ENCODE measurements at places on chromosomes 4 and X.

- no peak for DNase-seq
Observed at GRCh38 chr4:81148576-81148975, 66.4 kb downstream of the PRKG2 start.

- no peak for DNase-seq
Observed at GRCh38 chr4:127843704-127844600, 36.7 kb upstream of the PLK4 start.

DNA sequence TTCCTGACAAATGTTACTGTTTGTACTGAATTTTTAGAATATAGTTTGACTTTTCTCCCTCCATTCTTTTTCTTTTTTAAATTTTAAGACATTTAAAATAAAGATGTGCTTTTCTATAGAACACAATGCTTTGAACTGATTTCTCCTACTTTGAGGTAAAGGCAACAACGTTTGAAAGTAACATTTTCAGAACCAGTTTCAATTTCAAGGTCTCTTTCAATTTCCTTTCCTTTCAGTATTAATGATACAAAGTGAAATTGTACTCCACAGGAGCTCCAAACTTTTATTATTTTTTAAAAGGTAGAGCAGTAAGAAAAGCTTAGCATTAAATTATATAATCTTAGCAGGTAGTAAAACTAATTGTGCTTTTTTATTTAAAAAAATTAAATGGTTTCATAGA is 54.9 kb downstream of the NDST4 start:
- no peak for DNase-seq

GRCh38 chr4:144901141-144901540 is 196.9 kb downstream of the ANAPC10 start:
- no peak for DNase-seq

- DNase-seq, result no peak
Observed at GRCh38 chr4:83855044-83855443, 319.1 kb downstream of the GPAT3 start.

DNA sequence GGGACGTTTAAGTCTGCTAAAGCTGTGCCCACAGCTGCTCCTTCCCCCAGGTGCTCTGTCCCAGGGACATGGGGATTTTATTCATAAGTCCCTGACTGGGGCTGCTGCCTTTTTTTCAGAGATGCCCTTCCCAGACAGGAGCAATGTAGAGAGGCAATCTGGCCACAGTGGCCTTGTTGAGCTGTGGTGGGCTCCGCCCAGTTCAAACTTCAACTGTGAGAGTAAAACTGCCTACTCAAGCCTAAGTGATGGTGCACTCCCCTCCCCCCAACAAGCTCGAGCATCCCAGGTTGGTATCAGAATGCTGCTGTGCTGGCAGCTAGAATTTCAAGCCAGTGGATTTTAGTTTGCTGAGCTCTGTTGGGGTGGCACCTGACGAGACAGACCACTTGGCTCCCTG is 1371.4 kb downstream of the ADGRL3 start:
- DNase-seq, result no peak

- no peak for DNase-seq
Observed at GRCh38 chr4:38026158-38026740, 66.1 kb downstream of the PTTG2 start.

- no peak for DNase-seq
Observed at GRCh38 chr4:26765515-26765914, 95.1 kb upstream of the STIM2 start.

DNA sequence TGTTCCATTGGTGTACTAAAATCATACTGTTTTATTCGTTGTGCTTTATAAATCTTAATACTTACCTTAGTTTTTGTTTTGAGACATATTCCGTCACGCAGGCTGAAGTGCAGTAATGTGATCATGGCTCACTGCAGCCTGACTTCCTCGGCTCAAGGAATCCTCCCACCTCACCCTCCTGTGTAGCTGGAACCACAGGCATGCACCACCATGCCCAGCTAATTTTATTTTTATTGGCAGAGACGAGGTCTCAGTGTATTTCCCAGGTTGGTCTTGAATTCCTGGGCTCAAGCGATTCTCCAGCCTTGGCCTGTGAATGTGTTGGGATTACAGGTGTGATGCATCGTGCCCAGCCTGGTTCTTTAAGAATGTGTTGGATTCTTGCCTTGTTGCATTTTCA is 24.4 kb upstream of the DCK start:
- DNase-seq, result no peak

DNA sequence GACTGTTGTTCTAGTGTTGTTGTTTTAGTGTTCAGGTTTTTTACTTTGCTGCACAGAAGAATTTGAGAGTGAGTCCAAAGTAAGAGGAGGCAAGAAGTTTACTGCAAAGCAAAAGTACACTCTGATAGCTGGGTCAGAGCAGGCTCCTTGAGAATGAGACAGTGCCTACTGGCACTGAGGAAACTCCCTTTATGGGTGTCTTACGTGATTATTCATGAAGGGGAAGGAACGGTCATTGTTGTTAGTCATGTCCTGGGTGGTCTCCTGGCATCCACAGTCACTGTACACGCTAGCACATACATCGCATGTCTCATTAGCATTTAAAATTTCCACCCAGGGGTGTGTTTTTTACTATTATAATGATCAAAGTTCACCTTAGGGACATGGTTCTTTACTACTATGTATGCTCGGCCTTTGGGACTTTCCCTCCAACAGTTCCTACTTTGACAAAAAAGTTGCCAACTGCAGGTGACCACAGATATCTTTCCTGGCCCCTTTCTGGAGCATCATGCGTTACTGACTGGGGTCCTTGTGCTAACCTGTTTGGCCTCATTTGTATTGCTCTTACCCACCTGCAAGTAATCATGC is 688.9 kb upstream of the AMOT start:
- no peak for DNase-seq

DNA sequence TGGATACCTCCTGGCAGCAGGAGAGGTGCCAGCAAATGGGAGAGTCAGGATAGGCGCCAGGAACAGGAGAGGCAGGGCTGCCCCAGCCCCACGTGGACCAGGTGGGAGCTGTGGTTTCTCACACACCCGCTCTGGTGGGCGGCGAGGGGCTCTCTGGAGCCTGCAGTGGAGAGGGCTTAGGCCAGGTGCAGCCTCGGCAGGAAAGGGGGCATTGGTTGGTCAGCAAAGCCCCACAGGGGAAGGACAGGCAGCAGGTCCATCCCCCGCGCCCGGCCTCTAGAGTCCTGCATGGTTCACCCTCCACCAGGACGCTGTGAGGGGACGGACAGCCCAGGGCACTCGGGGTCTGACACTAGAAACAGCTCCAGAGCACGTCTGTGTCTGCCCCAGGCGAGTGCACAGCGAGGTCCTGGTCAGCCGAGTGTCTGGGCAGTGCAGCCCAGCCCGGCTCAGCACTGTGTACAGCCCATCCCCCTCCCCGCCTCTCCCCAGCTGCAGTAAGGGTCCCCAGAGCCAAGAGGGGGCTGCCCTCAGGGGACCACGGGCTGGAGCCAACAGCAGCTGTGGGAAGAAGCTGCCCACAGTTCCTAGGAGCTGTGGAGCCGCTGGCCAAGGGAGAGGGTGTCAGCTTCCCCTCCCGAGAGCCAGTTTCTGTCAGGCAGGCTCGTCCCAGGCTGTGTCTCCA is 8.2 kb downstream of the ATP5ME start:
- no peak for DNase-seq

DNA sequence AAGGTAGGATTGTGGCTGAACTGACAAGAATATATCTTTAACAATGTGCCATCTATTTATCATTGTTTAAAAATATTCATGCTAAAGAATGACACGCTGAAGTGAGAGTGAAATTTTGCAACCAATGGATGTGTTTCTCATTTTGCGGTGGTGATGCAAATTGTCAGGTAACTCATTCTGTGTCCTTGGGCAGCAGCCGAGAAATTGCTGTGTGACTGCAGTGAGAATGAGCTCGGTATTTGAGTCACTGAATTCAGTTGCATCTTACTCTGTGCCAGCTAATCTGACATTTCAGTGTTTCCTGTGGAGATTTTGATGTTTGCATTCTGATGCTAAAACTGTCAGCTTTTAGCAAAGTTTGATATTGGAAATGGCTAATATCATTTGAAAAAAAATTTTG is 28.1 kb downstream of the MCUB start:
- no peak for DNase-seq

DNA sequence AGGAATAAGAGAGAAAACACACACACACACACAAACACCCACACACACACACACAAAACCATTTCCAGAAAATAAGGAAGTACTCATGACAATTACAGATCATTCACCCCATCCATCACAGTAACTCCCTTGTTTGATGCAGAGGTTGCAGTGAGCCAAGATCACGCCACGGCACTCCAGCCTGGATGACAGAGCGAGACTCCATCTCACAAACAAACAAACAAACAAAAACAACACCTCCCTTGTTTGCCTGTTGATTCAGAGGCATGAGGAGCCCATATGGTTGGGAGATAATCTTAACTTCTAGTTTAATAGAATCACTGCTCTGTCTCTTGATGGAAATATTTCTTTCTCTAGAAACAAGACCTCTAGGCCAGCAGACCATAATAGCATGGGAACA is 2043.5 kb upstream of the AGA start:
- no peak for DNase-seq

- DNase-seq, result no peak
Observed at GRCh38 chr4:69321153-69321729, 41.0 kb downstream of the UGT2B28 start.

GRCh38 chr4:118974758-118975157 is 86.1 kb downstream of the SYNPO2 start:
- no peak for DNase-seq

- peak; percentile 44 for DNase-seq
Observed at GRCh38 chrX:153245288-153245731, 66.2 kb downstream of the MAGEA1 start.

DNA sequence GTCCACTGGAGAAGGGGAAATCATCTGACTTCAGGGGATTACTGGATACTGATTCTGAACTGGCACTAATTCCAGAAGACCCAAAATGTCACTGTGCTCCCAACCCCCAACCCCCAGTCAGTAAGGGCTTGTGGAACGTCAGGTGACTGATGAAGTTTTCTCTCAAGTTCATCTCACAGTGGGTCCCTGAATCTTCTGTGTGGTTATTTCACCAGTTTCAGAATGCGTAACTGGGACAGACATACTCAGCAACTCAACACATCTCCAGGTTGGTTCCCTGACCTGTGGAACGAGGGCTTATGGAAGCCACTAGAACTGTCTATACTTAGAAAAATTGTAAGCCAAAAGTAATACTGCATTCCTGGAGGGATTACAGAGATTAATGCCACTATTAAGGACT is 45.3 kb downstream of the DDX60L start:
- DNase-seq, result no peak

- no peak for DNase-seq
Observed at GRCh38 chr4:189773909-189774308, 166.8 kb upstream of the FRG1 start.

DNA sequence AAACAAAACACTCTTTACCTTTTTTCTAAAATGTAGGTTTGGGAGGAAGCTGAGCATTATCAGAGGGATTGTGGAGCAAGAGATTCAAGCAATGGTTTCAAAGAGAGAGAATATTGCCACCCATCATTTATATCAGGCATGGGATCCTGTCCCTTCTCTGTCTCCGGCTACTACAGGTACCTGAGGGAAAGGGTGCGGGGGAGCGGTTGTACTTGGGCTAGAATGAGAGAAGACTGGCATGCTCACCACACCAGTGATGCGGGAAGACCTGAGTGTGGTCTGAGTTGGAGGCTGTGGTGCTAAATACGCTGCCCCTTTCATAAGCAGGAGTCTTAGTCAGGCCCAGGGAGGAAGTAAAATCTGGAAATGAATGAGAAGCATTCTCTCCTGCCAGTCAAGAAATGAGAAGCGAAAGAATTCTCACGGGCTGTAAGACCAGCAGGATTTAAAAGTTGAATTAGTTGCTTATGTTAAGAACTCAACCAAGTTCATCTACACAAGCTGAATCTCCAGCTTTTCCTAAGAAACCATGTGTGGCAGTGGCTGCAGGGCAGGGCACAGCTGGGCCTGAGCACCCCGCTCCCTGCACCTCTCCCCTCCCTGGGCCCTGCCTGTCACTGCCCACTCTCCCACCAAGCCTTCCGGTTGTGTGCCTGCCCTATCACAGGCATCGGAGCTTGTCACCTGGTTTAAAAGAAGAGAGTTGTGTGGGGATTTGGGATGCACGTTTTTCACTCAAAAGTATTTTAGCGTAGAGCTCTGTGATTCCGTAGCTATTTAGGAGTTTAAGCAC is 24.8 kb upstream of the MSANTD1 start:
- no peak for DNase-seq

- DNase-seq, result no peak
Observed at GRCh38 chrX:17544821-17545220, 169.8 kb downstream of the NHS start.

- DNase-seq, result no peak
Observed at GRCh38 chrX:149567621-149568417, 18.1 kb upstream of the HSFX3 start.

DNA sequence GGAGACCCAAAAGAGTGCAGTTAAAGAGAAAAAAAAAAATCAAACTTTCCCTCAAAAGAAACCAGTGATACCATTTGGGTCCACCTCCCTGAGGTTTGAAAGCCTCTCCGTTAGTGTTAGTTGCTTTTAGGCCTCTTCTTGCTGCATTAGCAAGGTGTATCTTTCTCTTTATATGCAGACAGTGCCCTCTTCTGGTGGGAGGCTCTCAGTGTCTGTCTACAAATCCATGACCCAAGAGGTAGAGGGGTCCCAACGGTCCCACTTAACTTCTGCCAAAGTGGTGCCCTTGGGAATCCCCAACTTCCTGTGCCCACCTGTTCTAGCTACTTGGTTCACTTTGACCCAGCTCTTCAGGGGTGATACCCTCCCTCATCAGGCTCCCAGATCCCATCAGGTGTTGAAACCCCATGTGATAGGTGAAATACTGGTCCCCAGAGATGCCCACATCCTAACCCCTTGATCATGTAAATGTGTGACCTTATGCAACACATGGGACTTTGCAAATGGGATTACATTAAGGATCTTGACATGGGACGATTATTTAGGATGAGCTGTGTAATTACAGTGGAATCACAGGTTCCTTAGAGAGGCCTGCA is 63.7 kb upstream of the CD99 start:
- no peak for DNase-seq

- no peak for DNase-seq
Observed at GRCh38 chr4:188783175-188783574, 643.9 kb downstream of the TRIML1 start.

DNA sequence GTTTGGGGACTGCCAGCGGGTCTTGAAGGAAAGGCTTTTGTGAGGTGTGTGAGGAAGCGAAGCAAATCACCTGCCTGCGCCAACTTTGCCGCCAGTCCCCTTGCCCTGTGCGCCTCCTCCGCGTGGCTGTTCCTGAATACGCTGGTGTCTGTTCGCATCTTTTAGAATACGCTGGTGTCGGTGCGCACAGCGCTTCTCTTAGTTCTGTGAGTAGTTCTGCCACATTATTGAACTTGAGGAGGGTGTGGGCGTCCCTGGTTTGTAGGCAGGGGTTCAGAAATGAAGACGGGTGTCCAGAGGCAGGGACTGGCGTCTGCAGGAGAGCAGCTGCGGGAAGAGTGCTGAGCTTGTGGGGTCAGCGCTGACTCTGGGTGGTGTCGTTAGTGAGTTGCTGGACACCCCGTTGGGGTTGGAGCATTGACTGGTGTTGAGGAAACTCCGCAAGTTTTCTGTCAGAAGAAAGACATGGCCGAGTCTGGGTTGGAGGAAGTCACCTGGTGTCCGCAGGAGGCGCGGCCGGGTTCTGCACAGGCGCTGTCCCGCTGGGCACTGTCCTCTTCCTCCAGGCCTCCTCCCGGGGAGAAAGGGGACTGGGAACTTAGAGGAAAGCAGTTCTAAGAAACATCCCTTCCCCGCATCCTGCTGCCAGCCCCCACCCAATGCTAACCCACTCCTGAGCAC is 930 bp downstream of the ZNF718 start:
- no peak for DNase-seq

GRCh38 chr4:13833171-13833804 is 205.8 kb upstream of the BOD1L1 start:
- DNase-seq, result no peak

GRCh38 chrX:24563291-24564010 is 83.7 kb downstream of the PCYT1B start:
- peak; percentile 94 for DNase-seq

All from NCI-H524 treated with DMSO at 0.1 percent for 48 hours (cell line).